Fibroblast of skin of left quadriceps (primary cell): ENCODE measurements at places on chromosomes 5 and 9.

DNA sequence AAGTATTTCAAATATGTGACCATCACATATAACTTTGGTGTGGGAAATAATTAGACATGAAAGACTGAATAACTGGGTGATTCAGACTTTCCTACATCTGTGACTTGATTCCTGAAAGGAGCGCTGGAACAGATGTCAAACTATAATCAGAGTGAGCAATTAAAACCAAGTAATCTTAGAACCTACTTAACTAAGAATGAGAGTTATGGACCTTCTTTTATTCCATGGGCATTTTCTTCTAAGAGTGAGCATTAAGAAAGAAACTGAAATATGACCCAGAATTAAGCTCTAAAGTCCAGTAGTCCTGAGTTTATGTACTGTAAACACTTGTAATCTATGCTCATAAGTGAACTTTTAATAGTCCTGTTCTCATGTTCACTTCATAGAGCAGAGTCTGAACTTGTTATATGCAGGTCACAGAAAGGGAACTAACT, 68.4 kb downstream of the PAM start:
- DNase-seq: peak; percentile 60

DNA sequence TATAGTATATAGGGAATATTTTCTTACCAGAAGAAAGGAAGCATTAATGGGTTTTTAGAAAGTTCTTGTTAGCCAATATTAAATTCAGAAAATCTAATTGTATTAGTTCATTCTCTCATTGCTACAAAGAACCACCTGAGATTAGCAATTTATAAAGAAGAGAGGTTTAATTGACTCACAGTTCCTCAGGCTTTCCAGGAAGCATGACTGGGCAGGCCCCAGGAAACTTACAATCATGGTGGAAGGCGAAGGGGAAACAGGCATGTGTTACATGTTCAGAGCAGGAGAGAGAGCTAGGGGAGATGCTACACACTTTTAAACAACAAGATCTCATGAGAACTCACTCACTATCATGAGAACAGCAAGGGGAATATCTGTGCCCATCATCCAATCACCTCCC, 304.0 kb upstream of the CDH12 start:
- no peak for DNase-seq

DNA sequence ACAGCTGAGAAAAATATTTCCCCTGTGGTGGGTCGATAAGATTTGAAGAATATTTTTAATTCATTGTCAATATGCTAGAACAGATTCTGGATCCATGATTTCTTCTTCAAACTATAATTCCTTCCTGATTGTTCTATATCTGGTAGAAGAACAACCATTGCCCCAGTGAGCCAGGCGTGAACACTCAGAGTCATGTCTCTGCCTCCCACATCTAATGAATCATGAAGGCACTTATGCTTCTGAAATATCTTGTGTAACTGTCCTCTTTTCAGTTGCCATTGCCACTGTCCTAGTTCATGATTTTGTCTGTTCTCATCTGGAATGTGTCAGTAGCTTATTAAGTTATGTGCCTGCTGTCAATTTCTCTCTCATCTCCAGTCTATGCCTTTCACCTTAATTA, 40.0 kb downstream of the GABRG2 start:
- DNase-seq: no peak

DNA sequence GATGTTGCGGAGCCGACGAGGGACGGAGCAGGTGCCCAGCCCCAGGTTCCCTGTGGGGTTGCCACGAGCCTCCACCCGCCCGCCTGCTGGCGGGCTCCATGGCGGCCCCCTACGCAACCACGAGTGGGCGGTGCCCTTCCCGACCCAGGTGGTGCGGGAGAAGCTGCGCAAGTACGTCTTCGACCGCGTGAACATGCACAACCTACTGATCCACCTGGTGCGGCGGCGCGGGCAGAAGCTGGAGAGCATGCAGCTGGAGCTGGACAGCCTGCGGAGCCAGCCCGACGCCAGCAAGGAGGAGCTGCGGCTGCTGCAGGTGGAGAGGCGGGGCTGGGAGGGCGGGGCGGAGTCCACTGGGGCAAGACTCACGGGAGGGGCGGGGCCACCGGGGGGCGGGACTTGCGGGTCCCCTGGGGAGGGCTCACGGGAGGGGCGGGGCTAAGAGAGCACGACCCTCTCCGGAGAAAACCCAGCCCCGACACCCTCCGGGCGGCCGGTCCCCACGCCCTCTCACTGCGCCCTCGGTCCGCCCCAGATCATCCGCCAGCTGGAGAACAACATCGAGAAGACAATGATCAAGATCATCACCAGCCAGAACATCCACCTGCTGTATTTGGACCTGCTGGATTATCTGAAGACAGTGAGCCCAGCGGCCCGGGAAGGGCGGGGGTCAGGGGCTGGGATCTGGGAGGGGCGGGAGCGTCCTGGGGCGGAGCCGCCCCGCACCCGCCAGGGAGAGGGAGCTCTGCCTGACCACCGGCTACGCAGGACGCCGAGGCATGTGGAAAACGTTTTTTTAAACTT, 3.9 kb downstream of the CCDC183 start:
- DNase-seq: no peak

- peak; percentile 62 for DNase-seq
Observed at GRCh38 chr5:143445776-143446175, 42.3 kb upstream of the NR3C1 start.

DNA sequence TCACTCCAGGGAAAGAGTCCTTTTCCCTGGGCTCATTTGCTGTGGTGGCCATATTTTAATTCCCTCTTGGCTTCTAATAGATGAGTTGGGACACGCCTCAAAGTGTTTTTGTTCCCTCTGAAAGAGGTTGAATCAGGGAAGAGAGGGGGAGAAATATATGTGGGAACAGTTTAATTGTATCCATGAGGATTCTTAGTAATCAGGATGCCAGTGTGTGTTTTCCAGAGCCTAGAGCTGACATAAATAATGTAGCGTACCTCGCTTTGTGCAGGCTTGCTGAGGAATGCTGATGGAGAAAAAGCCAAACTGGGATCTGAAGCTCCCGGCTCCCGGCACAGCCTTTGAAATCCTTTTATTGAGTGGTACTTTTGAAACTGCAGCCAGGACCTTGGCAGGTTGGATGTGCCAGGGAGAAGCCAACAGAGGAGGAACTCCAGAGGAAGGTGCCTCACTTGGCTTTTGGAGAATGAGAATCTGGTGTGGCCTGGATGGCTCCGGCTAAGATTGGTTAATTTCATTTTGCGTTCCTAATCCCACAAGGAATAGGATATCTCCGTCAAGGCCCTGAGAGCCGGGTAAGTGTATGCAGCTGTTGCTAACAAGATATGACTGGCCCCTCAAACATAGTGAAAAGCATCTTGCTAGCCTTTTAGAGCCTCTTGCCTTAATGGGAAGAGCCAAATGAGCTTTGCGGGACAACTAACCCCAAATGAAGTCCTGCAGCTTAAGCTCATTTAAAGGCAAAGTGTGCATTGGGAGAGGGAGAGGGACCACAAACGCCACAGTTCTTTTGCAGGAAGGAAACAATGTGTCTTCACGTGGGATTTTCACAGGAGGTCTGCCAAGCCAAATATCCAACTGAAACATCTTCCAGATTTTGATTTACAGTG, 471.1 kb upstream of the WWC1 start:
- DNase-seq: peak; percentile 58
